Thymus (tissue), 14 donors: ENCODE measurements at places on chromosomes 16 and 17. TPM values are rescaled to one million over a fixed set of nuclear protein-coding genes. Genes with fewer than 3 reads are reported as not detected.

Gene USP43
- 2.9 TPM for polyA plus RNA-seq

DNA sequence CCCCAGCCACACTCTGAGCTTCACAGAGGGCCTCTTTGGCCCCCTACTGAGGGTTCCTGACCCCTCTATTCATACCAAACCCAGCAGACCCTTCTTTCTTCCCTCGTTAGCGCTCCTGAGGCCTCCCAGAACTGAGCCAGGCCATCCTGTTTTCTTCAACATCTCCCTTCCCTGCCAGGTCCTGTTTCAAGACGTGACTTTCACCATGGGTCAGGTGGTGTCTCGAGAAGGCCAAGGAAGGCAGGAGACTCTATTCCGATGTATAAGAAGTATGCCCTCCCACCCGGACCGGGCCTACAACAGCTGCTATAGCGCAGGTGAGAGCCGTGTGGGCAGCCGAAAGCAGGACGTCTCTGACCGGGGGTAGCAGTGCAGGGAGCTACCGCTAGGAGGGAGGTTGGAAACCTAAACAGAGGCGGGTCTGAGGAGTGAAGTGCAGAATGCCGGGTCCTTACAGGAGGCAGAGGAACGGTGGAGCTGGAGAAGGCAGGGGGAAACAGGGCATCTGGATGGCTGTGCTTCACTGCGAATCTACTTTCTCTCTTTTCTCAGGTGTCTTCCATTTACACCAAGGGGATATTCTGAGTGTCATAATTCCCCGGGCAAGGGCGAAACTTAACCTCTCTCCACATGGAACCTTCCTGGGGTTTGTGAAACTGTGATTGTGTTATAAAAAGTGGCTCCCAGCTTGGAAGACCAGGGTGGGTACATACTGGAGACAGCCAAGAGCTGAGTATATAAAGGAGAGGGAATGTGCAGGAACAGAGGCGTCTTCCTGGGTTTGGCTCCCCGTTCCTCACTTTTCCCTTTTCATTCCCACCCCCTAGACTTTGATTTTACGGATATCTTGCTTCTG is 1.3 kb upstream of the SENP3 start:
- no peak for DNase-seq

DNA sequence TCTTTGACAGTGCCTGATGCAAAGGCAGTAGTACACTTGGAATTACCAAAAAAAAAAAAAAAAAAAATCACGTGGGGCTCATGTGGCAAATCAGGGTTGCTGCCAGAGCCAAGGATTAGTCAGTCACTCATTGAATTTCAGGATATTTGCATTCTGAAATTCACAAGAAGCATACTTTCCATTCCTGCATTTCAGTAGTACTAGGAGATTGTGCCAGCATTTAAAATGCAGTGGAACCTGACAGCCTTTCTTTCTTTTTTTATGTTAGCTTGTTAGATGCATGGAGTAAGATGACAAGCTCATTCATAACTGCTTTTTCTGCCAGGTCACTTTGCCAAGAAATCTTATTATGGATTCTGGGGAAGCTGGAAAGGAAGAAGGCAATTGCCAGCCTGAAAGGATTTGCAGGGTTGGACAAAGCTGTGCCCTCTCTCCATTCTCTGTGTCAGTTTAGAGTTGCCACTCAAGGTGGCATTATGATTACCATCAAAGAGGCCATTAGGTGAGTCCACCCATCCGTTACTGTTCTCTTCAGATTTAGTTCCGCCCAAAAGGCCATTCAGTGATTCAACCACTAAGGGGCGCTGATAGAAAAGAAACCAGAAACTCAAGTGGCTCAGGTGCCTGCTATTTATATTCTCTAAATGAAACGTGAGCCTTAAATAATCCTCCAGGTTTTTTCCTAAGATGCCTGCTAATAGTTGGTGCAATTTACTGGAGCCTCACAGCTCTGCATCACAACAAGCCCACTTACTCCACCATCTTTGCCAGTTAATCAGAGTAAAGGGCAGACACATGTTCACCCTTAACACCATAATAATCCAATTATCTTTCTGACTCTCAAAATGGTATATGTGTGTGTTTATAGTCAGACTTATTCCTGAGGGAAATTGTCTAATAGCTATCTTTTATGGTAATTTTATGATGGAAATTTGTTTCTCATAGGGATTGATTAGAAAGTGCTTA is 59.0 kb downstream of the TANGO6 start:
- peak; percentile 57 for DNase-seq

- no peak for DNase-seq
Observed at GRCh38 chr17:15981646-15982580, 17.6 kb downstream of the ZSWIM7 start.

Gene SCIMP
- polyA plus RNA-seq = 5.1 TPM

DNA sequence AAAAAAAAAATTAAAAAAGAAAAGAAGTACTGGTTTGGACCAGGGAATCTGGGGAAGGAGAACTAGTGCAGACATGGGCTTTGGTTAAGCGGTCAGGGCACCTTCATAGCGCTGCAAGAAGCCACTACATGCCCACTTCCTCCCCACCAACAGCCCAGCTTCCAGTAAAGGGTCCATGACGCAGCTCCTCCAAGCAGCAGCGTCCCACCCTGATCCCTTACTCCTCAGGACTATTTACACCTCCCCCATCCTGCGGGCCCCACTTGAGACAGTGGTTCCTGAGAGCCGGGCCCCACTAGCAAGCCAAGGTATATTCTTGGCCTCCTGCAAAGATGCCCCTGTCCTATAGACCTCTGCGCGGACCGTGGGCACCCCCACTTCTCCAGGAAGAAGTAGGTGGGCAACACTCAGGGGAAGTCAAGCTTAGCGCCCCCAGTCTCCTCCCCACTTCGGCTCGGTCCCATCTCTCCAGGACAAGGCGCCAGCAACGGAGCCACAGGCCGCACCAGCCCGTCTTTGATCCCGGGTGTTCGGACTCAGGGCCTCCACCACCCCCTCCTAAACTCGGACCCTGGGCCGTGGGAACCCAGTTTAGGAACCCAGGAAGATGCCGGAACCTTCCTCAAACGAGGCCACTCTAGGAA is 913 bp upstream of the PRR14 start:
- DNase-seq = no peak

DNA sequence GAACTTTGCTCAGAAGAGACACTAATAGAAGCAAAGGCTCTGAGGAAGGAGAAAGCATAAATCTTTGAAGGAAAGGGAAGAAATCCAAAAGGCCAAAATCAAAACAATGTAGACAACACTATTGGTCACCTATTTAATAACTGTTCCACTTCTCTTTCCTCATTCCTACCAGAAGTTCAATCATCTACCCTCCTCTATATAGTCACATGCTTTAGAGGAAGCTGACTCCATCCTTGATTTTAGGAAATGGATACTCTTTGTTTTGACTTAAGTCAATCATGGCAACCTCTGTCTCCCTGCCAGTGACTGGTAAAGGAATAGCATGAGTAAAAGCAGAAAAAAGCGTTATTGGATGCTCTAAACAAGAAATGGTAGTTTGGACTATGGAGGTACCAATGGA is 7.3 kb downstream of the BRIP1 start:
- DNase-seq = no peak

Gene NMRAL1
- 44.9 TPM for polyA plus RNA-seq

Gene PFN1
- 727 TPM for polyA plus RNA-seq

Gene TBC1D3C
- polyA plus RNA-seq = 8.0 TPM

DNA sequence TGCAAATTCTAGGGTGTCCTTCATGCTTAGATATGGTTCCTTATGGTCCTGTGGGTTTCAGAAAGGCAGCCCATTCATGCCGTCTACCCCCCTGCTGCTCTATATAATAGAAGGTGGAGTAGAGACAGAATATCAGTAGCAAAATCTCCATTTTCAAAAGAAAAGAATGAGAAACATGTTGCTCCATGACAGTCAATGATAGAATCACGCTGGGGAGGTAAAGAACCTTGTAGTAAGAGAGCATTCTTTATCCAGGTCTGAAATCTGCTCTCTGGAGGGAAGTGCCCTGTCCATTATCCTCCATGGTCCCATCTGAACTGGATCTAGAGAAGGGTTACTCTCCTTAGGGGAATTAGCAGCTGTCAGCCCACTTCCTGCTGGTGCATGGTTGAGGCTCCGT is 272.8 kb downstream of the WWOX start:
- DNase-seq = no peak
